ENCODE measurements at places on chromosomes 1 and 21.

DNA sequence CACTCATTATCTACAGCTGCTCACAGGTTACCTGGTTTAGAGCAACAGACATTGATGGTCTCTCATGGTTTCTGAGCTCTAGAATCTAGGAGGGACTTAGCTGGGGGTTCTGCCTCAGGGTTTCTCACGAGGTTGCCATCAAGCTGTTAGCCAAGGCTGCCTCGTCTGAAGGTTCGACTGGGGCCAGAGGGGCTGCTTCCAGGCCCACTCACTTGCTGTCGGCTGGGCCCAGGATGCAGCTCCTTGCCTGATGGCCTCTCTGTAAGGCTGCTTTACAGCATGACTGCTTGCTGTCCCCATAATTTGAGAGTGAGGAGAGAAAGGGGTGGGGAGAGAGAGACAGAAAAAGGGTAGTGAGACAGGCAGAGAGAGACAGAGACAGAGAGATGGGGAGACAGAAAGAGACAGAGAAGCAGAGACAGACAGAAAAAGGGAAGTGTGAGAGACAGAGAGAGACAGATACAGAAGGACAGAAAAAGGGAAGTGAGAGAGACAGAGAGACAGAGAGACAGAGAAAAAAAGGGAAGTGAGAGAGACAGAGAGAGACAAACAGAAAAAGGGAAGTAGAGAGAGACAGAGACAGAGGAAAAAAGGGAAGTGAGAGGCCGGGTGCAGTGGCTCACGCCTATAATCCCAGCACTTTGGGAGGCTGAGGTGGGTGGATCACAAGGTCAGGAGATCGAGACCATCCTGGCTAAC is 106.8 kb upstream of the C1orf174 start:
- no peak for DNase-seq

GRCh38 chr1:40620150-40620549 is 45.3 kb downstream of the RIMS3 start:
- DNase-seq = no peak

GRCh38 chr21:33572350-33572749 is 16.1 kb downstream of the DONSON start:
- no peak for DNase-seq

GRCh38 chr1:221701570-221702186 is 40.2 kb downstream of the DUSP10 start:
- no peak for DNase-seq

DNA sequence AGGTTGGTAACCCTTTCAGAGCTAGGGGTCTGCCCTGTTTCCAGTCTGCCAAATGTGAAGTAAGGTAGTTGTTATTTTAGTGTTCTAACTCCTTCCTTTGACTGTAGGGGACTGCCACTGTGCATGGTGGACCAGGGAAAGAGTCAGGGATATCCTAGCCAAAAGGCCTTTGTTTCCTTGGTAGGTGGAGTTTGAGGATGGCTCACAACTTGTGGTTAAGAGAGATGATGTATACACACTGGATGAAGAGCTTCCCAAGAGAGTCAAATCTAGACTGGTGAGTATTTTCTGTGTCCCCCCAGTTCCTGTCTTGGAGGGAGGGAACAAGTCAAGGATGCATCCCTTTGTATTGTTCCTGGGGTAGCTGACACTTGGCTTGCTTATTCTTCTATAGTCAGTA is 3.5 kb upstream of the ST3GAL3 start:
- no peak for DNase-seq

DNA sequence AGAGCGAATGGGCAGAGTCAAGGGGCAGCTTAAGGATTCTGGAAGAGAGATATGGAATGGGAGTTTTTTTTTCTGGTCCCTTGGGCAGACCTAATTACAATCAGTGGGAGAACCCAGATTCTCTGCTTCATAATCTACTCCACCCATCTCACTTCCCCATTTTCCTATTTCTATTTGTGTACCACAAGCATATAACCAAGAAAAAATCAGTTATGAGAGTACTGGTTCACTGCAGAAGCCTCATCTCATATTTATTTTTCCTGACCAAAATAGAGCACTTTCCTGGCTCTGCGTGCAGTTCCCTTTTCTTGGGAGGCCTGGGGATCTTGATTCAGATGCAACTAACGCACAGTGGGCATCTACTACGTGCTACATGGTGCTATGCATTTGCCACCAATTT is 82.2 kb upstream of the SLFNL1 start:
- no peak for DNase-seq

DNA sequence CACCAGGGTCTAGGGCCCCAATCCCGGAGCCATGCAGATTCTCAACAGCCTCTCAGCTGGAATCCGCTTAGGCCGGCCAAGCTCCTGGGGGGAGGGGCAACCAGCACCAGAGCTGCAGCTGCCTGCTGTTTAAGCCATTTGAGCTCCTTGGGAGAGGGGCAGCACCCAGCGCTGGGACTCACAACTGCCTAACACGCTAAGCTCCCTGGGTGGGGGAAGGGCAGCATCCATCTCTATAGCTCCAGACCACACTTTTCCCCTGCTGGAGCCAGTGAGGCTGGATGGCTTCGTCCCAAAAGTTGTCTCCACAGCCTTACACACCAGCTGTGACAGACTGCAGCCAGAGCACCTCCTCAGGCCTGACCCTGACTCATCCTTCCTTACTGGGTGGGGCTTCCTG is 6.9 kb upstream of the PTGFR start:
- DNase-seq = no peak

DNA sequence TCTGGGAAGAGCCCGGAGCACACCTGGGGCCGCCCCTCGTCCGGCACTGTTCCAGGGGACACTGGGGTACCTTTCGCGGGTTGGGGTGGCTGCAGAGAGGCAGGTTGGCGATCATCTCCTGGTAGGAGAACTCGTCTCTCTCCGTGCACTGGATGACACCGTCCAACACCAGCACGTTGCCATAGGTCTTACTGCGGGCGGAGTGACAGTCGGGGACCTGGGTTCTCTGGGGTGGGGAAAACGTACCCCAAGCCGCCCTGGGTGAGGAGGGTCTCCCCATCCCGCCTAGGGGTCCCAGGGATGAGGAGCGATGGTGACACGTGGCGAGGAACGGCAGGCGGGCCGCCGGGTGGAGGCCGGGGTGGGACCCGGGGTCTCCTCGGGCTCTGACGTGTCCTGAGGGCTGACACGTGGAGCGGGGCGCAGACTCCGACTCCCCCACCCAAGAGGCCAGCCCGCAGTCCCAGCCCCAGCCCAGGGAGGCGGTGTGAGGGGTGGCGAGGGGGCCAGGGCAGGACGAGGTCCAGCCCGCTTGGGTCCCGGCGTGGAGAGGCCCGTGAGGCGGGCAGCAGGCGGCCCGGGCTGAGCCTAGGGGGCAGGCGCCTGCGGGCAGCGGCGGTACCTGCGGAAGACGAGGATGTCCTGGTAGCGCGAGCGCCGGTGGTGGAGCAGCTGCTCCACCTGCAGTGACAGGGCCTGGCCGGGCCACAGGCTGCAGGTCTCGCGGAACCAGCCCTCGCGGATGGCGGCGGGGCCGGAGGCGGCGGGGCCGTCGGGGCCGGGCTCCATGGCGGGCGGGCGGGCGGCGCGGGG is 457 bp downstream of the SRM start:
- no peak for DNase-seq

- no peak for DNase-seq
These were observed 17.3 kb upstream of the RAP1A start for GRCh38 chr1:111602302-111602701.

- no peak for DNase-seq
These were observed 58.9 kb downstream of the SWT1 start for GRCh38 chr1:185215911-185216310.

DNA sequence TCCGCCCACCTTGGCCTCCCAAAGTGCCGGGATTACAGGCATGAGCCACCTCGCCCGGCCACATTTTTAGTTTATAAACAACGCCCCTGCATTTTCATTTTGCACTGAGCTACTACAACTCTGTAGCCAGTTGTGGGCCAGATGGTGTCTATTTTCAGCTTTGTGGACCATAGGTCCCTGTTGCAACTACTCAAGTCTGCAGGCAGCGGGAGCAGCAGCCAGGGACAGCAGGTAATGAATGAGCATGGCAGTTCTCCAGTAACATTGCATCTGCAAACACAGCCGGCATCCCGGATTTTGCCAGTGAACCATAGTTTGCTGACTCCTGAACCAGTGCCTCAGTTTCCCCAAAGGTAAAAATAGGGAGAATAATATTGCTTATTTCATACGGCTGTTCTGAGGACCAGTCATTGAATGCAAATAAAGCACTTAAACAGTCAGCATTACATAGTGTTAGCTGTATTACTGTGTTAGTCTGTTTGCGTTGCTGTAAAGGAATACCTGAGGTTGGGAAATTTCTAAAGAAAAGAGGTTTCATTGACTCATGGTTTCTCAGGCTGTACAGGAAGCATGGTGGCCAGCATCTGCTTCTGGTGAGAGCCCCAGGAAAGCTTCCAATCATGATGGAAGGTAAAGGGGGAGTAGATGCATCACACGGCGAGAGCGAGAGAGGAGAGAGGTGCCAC is 65.5 kb upstream of the SLC45A1 start:
- no peak for DNase-seq

DNA sequence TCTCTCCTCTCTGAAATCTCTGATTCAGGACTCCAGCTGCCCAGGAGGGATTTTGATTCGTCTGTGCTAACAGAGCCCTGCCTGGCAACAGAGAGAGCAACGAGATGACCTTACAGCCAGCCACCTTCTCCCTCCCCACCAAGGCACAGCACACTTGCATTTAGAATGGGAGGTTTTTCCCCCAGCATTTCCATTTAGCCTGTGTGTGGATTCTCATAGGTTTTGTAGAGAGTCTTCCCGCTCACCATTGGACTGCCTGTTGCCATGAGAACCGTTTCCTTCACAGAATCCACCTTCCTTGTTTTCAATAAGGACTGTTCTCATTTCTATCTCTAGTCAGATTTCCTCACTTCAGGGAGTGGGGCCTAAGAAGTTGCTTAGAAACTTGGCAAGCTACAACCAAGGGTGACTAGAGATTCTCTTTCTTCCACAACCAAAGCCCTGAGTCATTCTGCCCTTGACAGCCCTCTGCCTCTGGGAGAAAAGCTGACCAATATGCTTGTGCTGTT is 5.8 kb upstream of the IKBKE start:
- DNase-seq = no peak

- no peak for DNase-seq
These were observed 6.0 kb upstream of the ARHGEF2 start for GRCh38 chr1:155984341-155984740.

DNA sequence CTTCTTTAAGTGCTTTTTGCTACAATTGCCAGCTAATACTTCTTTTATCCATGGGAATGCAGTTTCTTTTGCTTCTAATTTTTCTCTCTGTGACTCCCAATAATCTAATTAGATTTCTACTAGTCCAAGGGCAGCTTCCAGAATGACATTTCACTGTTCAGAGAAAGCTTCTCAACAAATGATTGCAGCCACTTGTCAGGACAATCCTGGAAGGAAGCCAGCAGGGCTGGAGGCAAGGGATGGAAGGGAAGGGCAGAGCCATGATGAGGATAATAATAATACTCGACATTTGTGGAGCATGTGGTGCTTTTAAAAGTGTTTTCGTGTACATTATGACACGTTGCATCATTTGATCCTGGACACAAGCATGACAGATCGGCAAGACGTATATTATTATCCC is 19.4 kb downstream of the F11R start:
- no peak for DNase-seq

GRCh38 chr1:203271962-203272632 is 33.2 kb upstream of the BTG2 start:
- DNase-seq = no peak

All from NCI-H1417 treated with DMSO at 0.1 percent for 48 hours (cell line).